ENCODE measurements at places on chromosomes 13 and 19. TPM values are rescaled to one million over a fixed set of nuclear protein-coding genes. Genes with fewer than 3 reads are reported as not detected.

KBTBD6 gene
- total RNA-seq = 6.6 TPM

SLAIN1 gene
- under 0.01 TPM for total RNA-seq

MYO16 gene
- total RNA-seq = 0.29 TPM

COMP gene
- not detected for total RNA-seq

Data from placental pericyte (primary cell).